ENCODE measurements at places on chromosomes 3 and 15.

DNA sequence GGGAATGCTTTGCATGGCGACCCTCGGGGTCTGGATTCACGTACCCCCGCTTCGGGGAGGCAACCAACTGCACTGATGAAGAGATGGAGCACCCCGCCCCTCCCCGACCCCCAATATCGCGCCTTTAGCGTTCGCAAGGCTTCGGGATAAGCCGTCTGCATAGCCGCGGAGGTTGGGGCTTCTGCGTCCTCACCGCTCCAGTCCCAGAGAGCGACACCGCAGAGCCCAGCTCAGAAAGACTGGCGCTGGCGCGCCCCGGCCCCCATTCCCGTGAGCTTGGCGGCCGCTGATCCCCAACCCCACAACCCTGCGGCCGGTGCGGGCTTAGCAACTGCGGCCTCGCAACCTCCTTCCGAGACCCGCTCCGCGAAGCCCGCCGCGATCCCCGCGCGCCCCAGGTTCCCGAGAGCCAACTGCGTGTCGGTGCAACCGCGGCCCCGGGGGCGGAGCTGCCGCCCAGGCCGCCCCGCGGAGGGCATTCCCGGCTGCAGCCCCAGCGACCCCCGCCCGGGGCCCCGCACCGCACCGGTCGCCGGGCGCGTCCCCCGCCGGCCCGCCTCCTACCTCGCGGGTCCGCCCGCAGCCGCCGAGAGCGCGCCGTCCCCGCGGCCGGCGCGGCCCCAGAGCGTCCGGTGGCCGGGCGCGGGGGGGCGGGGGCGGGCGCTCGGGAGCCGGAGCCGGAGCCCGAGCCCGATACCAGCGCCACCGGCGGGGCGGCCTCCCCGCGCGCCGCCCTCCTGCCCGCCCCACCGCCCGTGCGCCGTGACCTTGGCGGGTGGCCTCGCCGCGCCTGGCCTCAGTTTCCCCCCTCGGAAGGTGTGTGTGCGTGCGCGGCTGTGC, 79.5 kb downstream of the IQSEC1 start:
- H3K36me3 ChIP-seq: peaks cover 10% of the 10 kb centered on the region
- H3K4me3 ChIP-seq: peak overlapping the region; percentile 85
- H3K27me3 ChIP-seq: no peaks in the 10 kb centered on the region
- peak; percentile 32 for DNase-seq
- H3K4me1 ChIP-seq: peaks cover 55% of the 10 kb centered on the region
- H3K27ac ChIP-seq: no peak overlapping the region

DNA sequence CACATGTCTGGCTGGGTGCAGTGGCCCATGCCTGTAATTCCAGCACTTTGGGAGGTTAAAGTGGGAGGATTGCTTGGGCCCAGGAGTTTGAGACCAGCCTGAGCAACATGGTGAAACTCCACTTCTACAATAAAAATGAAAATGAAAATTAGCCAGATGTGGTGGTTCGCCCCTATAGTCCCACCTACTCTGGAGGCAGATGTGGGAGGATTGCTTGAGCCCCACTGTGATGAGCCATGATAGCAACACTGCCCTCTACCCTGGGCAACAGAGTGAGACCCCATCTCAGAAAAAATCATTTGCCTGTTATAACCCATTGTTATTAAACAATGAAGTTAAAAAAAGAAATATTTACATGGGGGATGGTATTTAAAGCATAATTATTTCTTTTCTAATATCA, 240.1 kb upstream of the ZPLD1 start:
- no peak overlapping the region for H3K27ac ChIP-seq
- no peak overlapping the region for H3K4me3 ChIP-seq
- H3K36me3 ChIP-seq: no peaks in the 10 kb centered on the region
- no peak for DNase-seq
- H3K4me1 ChIP-seq: peaks cover 9% of the 10 kb centered on the region

DNA sequence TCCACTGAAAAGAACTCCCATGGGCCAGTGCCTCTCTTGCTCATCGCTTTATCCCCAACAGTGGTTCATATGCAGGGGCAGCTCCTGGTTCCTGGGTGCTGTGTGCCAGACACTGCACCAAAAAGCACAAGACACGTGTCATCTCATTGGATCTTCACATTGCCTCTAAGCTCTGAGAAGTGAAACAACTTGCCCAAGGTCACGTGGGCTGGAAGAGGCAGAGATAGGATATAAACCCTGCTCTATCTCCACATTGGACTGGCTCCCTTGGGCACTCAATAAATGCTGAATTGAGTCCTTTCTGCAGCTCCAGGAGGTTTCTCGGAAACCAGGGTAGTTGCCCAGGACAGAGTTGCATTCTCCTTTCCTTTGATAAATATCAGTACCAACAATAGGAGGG, 88.1 kb downstream of the SRGAP3 start:
- H3K27me3 ChIP-seq: no peaks in the 10 kb centered on the region
- H3K27ac ChIP-seq: no peak overlapping the region
- H3K4me1 ChIP-seq: no peaks in the 10 kb centered on the region
- no peaks in the 10 kb centered on the region for H3K36me3 ChIP-seq

- H3K36me3 ChIP-seq: no peaks in the 10 kb centered on the region
- no peak overlapping the region for H3K27ac ChIP-seq
- H3K4me1 ChIP-seq: peaks cover 10% of the 10 kb centered on the region
- no peak overlapping the region for H3K4me3 ChIP-seq
- DNase-seq: no peak
- no peaks in the 10 kb centered on the region for H3K27me3 ChIP-seq
Measured at GRCh38 chr3:58001086-58001467, 7.1 kb upstream of the FLNB start.

DNA sequence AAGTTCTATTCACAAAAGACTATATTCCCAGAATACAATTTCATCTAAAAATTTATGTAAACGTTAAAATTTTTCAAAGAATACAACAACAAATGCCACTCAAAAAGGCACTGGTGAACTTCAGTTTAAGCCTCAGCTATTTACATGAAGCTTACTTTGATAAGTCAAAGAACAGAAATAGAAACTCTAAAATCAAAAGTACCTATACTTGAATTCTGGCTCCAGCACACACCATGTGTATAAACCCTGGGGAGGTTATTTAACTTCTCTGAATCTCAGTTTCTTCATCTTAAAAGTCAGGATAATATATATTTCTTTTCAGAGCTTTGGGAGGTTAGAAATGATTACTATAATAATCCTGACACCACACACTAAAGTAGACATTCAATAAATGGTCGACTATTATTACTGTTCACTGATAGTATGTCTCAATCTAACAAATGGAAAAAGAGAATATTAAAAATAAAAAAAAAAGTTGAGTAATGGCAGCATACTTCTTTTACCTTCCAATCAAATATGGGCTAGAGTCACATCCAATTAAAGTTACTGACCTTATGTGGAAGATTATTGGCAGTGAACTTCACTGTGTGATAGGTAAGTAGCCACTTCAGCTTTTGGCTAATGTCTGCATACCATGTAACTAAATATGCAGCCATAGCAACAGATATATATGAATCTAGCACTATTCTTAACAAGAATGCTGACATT, 248.4 kb downstream of the ISL2 start:
- H3K27me3 ChIP-seq: no peaks in the 10 kb centered on the region
- H3K27ac ChIP-seq: no peak overlapping the region
- no peak for DNase-seq
- H3K36me3 ChIP-seq: peaks cover 14% of the 10 kb centered on the region
- H3K4me1 ChIP-seq: no peaks in the 10 kb centered on the region

GRCh38 chr3:1552831-1553230, 460.0 kb downstream of the CNTN6 start:
- no peak overlapping the region for H3K4me3 ChIP-seq
- H3K27me3 ChIP-seq: no peaks in the 10 kb centered on the region
- no peaks in the 10 kb centered on the region for H3K36me3 ChIP-seq
- H3K27ac ChIP-seq: no peak overlapping the region
- DNase-seq: no peak

- H3K27ac ChIP-seq: no peak overlapping the region
- peaks cover 9% of the 10 kb centered on the region for H3K4me1 ChIP-seq
- DNase-seq: no peak
- peaks cover 10% of the 10 kb centered on the region for H3K27me3 ChIP-seq
- no peaks in the 10 kb centered on the region for H3K36me3 ChIP-seq
Measured at GRCh38 chr3:11136830-11137626, 17.3 kb upstream of the HRH1 start.

- DNase-seq: no peak
- H3K27me3 ChIP-seq: peaks cover 6% of the 10 kb centered on the region
- H3K4me3 ChIP-seq: no peak overlapping the region
- H3K36me3 ChIP-seq: no peaks in the 10 kb centered on the region
- no peaks in the 10 kb centered on the region for H3K4me1 ChIP-seq
Measured at GRCh38 chr3:150005243-150006112, 34.8 kb upstream of the PFN2 start.

- H3K27me3 ChIP-seq: no peaks in the 10 kb centered on the region
- DNase-seq: no peak
- no peak overlapping the region for H3K27ac ChIP-seq
- peaks cover 18% of the 10 kb centered on the region for H3K36me3 ChIP-seq
Measured at GRCh38 chr3:130979117-130979516, 47.5 kb downstream of the ASTE1 start.

Data from activated CD4-positive, alpha-beta memory T cell treated with anti-CD3 and anti-CD28 coated beads for 36 hours (primary cell).